Frontal cortex (tissue), 4 donors: ENCODE measurements at places on chromosomes 3 and 15.

DNA sequence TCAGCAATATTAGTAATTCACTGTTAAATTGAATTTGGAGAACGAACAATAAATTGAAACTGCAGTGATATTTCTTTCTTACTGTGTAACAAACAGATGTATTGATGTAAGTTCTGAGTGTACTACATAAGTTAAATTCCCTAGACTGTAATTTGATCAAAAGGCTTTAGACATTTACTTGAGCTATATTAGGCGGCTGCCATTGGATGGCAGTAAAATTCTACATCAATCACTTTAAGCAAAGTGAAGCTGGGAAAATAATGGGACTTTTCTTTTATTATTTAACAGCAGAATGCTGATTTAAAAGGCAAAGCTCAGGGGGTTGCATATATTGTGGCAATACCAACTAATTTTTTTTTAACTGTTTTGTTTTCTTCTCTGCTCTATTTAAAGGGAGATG, 212.6 kb upstream of the PLSCR5 start:
- no peak for DNase-seq

DNA sequence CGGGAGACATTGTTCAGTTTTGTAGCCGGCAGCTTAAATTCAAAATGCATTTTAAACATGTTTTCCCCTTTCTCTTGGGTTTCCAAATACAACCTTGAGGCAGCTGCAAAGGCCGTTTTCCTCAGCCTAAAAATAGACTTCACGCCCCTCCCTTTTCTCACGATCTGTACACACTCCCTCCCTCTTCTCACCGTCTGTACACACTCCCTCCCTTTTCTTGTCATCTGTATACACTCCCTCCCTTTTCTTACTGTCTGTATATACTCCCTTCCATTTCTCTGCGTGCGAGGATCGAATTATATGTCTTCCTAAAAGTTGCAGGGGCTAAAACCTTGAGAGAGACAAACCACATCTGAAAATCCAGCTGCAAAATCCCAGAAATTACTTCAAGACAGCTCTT, 8.9 kb downstream of the MUC4 start:
- no peak for DNase-seq

DNA sequence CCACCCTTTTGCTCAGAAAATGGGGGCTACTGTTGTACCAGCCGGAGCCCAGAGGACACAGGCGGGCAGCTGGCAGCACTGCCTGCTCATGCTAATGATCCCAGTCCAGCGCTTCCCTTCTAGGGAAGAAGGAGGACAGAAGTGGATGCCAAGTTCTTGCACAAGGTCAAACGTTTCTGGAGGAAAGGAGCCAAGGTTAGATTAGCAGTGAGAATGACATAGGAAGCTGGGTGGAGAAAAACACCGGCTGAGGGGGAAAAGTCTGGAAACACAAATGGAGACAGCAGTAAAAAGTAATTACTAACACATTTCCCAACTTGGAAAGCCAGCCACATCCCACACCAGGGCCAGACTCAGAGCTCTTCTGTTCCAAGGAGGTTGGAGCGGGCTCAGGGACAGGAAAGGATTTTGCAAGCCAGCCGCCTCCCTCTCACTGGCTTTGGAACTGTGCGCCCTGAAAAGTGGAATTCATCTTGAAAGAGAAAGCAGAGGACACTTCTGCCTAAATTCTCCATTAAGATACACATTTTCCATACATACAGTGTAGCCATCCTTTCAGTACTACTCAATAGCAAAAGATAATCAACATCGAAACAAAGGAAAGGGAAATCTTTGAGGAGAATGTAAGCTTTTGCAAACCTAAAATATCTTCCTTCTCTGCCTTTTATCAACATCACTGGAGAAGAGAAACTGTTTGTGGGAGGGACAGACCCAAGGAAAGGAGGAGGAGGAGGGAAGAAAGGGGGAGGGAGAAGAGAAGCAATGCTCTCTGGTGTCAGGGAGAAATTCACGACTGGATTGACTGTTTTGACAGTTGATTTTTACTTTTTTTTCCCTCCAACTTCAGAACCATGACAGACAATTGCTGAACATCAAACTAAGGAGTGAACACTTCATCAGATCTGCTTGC, 133.6 kb downstream of the CD47 start:
- DNase-seq: no peak

GRCh38 chr3:118960876-118961450, 73.7 kb downstream of the IGSF11 start:
- DNase-seq: no peak

DNA sequence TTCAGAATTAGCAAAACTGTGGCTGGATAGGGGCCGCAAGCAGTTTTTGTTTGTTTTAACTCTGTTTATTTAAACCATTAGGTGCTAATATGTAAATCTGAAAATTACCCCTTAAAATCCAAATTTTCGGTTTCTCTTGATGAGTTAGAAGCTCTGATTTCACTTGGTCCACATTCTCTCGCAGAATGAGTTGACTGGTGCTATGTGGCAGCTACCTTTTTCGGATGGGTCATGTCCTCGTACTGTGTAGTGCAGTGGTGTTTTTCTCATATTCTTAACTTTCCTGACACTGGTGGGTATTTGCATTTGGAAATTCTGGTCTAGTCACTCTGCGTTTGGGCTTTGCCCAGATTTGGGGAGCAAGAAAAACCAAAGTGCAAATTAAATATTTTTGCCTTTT, 87.1 kb downstream of the DIPK2A start:
- DNase-seq: no peak
